Stimulated activated CD4-positive, alpha-beta T cell treated with anti-CD3 and anti-CD28 coated beads, Interleukin-4, amount 100 ng/mL, for 48 hours (primary cell): ENCODE measurements at places on chromosomes 2 and 18.

GRCh38 chr2:4445821-4446220, 742.4 kb downstream of the DCDC2C start:
- DNase-seq: no peak

- no peak for DNase-seq
Observed at GRCh38 chr2:174026122-174026845, 61.1 kb upstream of the SP3 start.

DNA sequence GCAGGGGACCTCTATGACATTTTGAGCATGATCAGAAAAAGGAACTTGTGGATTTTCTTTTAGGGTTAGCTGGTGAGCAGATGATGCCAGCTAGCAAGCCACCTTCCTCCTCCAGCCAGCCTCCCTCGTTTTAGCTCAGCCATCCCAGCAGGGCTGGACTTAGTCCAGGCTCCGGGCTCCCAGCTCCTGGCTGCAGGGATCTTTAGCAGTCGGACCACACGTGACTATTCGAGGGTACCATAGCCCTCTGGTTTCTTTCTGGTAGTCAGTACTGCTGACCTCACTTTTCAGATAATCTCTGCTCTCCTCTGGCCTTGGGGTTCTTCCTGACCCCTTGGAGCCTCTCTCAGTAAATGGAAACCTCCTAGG, 31.8 kb downstream of the NCK2 start:
- DNase-seq: no peak

DNA sequence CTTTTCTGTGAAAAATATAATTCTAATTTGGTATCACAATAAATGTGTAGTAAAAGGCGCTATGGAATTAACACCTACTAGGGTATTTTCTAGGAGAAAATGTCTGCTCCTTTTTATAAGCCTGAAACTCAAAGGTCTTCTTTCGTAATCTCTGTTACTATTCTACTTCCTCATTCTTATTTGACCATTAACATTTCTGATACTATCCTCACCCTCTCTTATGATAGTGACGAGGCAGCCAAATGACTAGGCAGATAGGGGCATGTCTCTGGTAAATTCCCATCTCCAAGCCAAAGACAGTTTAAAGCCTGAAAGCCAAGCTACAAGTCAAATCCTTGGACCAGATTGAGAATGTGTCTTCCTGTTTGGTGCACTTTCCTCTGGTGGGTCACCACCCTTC, 251.7 kb downstream of the LRRTM4 start:
- no peak for DNase-seq

DNA sequence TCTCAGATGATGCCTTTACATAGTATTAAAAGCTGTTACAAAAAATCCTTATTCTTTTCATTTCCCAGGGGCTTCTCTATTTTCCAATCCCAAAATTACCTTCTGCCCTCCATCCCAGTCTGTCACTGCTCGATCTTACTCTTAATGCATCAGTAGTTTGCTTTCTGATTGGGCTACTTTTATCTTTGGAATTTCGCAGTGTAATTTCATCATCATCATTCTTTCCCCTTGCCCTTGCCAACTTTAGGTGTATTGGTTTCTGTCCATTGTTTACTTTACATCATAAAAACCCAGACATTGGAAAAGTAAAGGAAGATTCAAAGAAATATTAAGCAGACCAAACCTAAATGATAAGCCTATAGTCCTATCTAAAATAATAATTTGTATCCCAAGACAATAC, 457.2 kb downstream of the PIK3C3 start:
- no peak for DNase-seq
